ENCODE measurements at places on chromosomes 5 and 9. TPM values are rescaled to one million over a fixed set of nuclear protein-coding genes. Genes with fewer than 3 reads are reported as not detected.

The TRUB2 gene
- 7.6 TPM for total RNA-seq

DNA sequence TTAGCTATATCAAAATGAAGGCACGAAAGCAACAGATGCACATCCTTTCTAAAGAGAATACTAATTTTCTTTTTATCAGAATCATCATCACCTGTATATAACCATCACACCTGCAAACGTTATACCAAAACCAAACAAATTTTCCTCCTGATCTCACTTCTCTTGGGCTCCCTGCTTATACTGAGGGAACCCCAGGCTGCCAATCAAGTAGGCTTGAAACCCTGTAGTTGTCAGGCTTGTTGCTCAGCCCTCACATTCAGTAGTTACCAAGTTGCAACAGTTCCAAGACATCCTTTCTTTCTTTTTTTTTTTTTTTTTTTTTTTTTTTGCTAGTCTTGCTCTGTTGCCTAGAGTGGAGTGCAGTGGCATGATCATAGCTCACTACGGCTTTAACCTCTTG, 12.7 kb downstream of the STRBP start:
- no peak for DNase-seq

DNA sequence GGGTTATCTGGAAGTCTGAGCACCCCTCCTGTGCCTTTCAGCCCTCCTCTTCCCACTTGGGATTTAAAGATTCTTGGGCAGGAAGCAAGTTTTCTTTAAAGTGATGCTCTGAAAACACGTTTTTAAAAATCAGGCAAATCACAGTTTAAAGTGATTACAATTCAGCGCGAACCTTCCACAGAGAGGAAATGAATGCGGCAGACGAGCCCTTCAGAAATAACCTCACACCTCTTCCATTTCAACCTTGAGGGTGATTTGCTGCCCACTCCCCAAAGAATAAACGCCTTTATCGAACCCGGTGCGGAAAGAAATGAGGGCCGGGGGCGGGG, 2.3 kb upstream of the EFNA5 start:
- DNase-seq: no peak

DNA sequence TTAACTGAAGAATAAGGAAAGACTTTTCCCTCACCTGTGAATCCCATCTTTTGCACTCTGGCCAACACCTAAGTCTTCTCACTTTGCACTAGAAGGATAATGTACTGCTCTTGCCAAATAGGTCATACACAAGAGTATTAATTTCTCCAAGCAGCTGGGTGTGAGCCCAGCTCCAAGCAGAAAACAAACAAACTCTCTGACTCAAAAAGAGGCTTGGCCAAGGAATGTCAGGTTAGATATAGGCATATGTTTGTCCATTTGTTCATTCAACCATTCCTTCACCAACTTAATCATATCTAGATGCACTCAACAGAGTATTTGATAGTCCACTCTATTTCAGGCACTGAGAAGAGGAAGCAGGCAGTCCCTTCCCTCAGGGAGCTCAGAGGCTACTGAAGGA, 84.4 kb downstream of the HTR4 start:
- peak; percentile 46 for DNase-seq

Measured in stomach (tissue), 19 donors.